ENCODE measurements at places on chromosomes 3 and 15. TPM values are rescaled to one million over a fixed set of nuclear protein-coding genes. Genes with fewer than 3 reads are reported as not detected.

DNA sequence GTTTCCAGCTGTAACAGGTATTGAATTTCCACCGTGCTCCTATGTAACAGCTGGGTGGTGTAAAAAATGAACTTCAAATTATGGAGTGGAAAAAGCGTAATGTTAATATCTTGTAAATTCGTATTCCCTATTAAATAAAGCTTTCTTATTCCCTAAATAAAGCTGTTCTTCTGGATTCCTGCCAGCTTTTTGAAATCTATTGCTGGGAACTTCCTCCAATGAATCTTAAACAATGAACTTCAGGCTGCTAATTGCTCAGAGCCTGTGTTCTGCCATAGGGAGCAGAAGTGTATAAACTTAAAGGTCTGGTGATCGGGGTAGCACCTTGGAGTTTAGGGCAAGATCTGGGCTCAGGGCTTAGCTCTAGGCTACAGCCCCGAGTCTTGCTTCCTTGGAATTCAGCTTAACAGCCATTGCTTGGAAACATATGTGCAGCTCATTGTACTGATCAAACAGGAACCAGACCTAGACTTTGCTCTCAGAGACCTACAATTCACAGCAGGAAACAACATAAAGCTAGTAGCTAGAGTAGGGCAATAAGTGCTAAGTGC, 1.4 kb downstream of the ARL14 start:
- DNase-seq = no peak
- H3K36me3 ChIP-seq = no peaks in the 10 kb centered on the region
- no peaks in the 10 kb centered on the region for H3K27me3 ChIP-seq

GRCh38 chr15:29690765-29691475, 131.3 kb downstream of the TJP1 start:
- H3K36me3 ChIP-seq = no peaks in the 10 kb centered on the region
- H3K27me3 ChIP-seq = no peaks in the 10 kb centered on the region
- no peak overlapping the region for H3K4me3 ChIP-seq
- no peaks in the 10 kb centered on the region for H3K4me1 ChIP-seq
- no peak overlapping the region for H3K27ac ChIP-seq

GRCh38 chr3:101643009-101643844, 33.7 kb downstream of the ZBTB11 start:
- no peak for DNase-seq
- H3K27ac ChIP-seq = no peak overlapping the region
- peaks cover 7% of the 10 kb centered on the region for H3K36me3 ChIP-seq
- no peak overlapping the region for H3K4me3 ChIP-seq

- H3K27ac ChIP-seq = no peak within 1 kb of the TSS
- H3K27me3 ChIP-seq = peaks cover 43% of the 10 kb centered on the region
- no peak within 1 kb of the TSS for H3K4me3 ChIP-seq
These were observed at the start of gene ZDHHC19 for GRCh38 chr3:196210673-196211556. Gene ZDHHC19, minus strand, starts transcription at chr3:196211400. Its CDS starts 85 bp downstream, at chr3:196211315.

ZNF80 gene
- not detected for total RNA-seq

GRCh38 chr15:52164631-52165265, 26.4 kb downstream of the GNB5 start:
- H3K27me3 ChIP-seq = no peaks in the 10 kb centered on the region
- no peak for DNase-seq
- H3K27ac ChIP-seq = no peak overlapping the region
- H3K4me1 ChIP-seq = no peaks in the 10 kb centered on the region

DNA sequence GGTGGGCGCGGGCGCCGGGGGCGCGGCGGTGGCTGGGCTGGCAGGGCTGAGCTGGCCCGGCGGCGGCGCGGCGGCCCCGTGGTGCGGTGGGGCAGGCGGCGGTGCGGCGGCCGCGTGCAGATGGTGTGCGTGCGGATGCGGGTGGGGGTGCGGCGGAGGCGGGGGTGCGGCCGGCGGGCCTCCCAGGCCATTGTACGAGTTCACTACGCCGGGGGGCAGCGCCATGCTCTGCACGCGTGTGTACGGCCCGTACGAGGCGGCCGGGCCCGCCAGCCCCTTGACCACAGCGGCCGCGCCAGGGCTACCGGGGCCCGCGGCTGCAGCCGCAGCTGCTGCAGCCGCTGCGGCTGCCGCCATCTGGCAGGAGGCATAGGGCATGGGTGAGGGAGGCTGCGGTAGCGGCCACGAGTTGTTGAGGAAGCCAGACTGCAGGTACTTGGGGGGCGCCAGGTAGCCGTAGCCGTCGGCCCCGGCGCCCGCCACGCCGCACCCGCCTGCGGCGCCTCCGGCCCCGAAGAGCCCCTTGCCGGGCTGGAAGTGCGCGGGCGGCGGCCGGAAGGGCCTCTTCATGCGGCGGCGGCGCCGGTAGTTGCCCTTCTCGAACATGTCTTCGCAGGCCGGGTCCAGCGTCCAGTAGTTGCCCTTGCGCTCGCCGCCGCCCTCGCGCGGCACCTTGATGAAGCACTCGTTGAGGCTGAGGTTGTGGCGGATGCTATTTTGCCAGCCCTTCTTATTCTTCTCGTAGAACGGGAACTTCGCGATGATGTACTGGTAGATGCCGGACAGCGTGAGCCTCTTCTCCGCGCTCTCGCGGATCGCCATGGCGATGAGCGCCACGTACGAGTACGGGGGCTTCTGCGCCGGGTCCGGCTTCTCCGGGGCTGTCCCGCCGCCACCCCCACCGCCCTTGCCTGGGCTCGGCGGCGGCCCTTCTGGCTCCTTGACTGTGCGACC, 951 bp downstream of the FOXL2 start:
- no peak for DNase-seq
- H3K27ac ChIP-seq = no peak overlapping the region
- H3K4me3 ChIP-seq = peak overlapping the region; percentile 22
- peaks cover 48% of the 10 kb centered on the region for H3K4me1 ChIP-seq
- H3K27me3 ChIP-seq = peaks cover 100% of the 10 kb centered on the region

DNA sequence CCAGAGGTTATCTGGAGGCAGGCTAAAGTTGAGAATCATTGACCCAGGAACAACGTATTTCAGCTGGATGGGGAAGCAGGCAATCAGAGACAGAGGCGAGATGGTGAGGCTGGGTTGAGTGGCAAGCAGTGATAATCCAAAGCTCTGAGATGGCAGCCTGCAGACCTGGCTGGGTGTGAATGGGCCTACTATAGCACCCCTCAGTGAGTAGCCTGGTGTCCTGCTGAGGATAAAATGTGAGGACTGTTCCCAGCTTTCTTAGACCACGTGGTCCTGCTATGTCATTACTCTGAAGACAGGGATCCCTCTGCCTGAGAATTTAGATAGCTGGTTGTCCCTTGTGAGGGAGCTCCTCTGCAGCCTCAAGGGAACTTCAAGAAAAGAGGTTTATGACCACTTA, 141.5 kb downstream of the ARPP21 start:
- DNase-seq = no peak
- H3K36me3 ChIP-seq = no peaks in the 10 kb centered on the region
- no peaks in the 10 kb centered on the region for H3K27me3 ChIP-seq
- H3K27ac ChIP-seq = no peak overlapping the region

DNA sequence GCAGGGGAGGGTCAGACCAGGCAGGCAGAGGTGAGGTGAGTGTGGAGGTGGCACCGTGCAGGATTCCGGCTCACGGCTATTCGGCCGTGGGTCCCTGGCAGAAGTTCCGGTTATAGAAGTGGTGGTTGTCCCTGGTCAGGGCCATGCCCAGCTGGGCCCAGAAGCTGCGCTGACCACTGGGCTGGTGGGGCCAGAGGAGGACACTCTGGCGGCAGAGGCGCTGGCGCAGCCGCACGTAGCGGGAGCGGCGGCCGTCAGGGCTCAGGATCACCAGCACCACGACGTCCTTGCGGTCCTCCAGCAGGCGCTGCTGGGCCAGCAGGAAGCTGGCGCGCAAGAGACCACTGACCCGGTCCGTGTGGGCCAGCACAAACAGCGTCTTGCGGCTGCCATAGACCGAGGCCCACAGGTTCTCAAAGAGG, 4.3 kb downstream of the TLR9 start:
- H3K27ac ChIP-seq = no peak overlapping the region
- peaks cover 23% of the 10 kb centered on the region for H3K36me3 ChIP-seq
- H3K4me1 ChIP-seq = peaks cover 70% of the 10 kb centered on the region
- H3K4me3 ChIP-seq = no peak overlapping the region
- no peak for DNase-seq

DNA sequence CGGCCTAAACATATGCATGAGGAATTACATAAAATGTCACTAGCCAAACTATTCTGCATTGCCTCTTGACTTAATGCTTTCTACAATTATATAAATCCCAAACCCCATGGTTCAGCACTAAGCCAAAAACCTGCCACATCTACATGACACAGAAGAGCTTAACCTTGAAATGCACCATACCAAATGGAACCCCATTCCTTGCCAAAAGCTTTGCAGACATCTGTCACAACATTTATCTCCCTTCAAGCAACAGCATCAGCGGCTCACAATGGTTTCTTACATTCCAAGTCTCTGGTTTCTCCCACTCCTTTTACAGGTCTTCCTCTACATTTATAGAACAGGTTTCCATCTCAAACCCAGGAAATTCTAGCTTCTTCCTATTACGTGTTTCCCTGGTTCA, 58.4 kb upstream of the GYG1 start:
- no peaks in the 10 kb centered on the region for H3K4me1 ChIP-seq
- no peak overlapping the region for H3K4me3 ChIP-seq
- H3K27me3 ChIP-seq = no peaks in the 10 kb centered on the region
- no peak overlapping the region for H3K27ac ChIP-seq
- no peak for DNase-seq

IDH3A gene
- 60.3 TPM for total RNA-seq

TRPC1 gene
- total RNA-seq = 5.6 TPM

TMEM45A gene
- 23.5 TPM for total RNA-seq

- H3K36me3 ChIP-seq = no peaks in the 10 kb centered on the region
- no peaks in the 10 kb centered on the region for H3K27me3 ChIP-seq
- H3K4me3 ChIP-seq = no peak overlapping the region
- H3K4me1 ChIP-seq = peaks cover 5% of the 10 kb centered on the region
- H3K27ac ChIP-seq = no peak overlapping the region
These were observed 273.3 kb upstream of the ICE2 start for GRCh38 chr15:60751985-60752952.

- H3K4me1 ChIP-seq = no peaks in the 10 kb centered on the region
- no peak overlapping the region for H3K4me3 ChIP-seq
- H3K27ac ChIP-seq = no peak overlapping the region
- H3K27me3 ChIP-seq = no peaks in the 10 kb centered on the region
These were observed 17.7 kb upstream of the PTPN9 start for GRCh38 chr15:75596703-75597345.

GOLGA6B gene
- not detected for total RNA-seq

DNA sequence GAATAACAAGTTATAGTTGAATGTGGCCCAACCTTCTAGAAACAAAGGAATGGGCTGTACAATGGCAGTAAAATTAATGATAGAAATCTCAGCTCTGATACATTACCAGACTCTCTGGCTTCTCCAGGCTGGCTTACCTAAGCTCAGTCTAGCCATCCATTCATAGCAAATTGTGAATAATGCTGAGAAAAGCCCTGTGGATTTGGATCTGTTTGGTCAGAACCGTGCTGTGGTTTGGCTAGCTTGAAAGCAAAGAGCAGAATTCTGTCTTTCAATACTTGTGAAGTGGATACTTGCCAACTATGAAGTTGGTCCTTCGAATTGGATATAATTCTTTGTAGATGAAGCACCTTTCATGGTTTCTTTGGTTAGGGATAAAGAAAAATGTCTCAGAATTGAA, 199.1 kb downstream of the EPHA3 start:
- H3K27ac ChIP-seq = no peak overlapping the region
- H3K36me3 ChIP-seq = no peaks in the 10 kb centered on the region
- no peak overlapping the region for H3K4me3 ChIP-seq
- no peaks in the 10 kb centered on the region for H3K27me3 ChIP-seq
- DNase-seq = no peak

SPG21 gene
- total RNA-seq = 123 TPM

DNA sequence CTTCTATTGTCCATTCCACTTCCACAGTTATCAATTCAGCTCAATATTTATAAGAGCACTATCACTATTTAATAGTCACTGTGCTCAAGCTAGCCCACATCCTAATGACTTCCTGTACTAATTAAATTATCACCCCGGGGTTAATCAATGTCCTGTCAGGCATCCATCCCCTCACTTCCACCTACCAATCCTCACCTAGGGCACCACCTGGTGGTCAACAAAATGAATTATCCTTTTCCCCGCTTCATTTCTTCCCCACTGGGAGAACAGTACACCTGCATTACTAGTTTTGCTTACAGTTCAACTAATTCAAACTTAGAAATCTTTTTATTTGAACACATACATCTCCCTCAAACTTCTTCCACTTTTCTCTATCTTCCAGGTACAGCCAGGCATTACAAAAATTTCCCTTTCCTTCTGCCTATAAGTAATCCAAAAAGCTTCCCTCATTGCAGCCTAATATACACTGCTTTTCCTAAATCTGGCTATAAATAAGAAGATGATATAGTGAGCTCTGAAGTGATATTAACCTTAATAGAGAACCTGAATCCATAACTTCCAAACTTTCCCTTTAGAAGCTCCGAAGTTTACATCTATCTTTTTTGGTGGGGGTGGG, 68.5 kb downstream of the TMCC1 start:
- H3K36me3 ChIP-seq = no peaks in the 10 kb centered on the region
- H3K4me1 ChIP-seq = peaks cover 49% of the 10 kb centered on the region
- no peak for DNase-seq
- H3K4me3 ChIP-seq = no peak overlapping the region
- H3K27me3 ChIP-seq = no peaks in the 10 kb centered on the region

DNA sequence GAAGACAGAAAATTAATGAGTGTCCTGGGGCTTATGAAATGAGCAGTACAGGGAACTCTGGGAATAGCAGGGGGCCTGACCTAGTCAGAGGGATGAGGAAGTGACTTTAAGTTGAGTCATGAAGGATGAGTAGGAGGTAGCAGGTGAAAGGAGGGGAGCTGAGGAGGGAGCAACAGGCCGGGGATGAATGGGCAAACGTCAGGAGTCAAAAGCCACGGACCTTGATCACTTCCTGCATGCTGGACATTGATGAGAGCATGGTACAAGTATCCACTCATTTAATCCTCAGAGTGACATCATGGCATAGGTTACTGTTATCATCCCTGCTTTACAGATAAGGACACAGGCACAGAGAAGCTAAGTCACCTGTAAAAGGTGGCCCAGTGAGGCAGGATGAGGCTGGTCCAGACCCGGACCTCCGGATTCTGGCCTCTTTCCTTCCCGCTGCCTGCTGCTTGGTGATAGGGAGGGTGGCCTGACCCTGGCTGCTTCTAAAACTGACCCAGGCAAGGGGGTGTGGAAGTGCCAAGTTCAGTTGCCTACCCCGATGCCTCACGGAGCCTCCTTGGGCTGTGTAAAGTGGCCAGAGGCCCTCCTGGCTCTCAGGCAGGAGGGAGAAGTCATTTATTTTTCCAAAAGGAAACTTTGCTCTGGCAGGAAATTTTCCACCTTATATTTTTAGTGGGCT, 7.6 kb downstream of the CORO2B start:
- H3K4me3 ChIP-seq = no peak overlapping the region
- DNase-seq = no peak

CHRM5 gene
- not detected for total RNA-seq

ECE2 gene
- not detected for total RNA-seq

DNA sequence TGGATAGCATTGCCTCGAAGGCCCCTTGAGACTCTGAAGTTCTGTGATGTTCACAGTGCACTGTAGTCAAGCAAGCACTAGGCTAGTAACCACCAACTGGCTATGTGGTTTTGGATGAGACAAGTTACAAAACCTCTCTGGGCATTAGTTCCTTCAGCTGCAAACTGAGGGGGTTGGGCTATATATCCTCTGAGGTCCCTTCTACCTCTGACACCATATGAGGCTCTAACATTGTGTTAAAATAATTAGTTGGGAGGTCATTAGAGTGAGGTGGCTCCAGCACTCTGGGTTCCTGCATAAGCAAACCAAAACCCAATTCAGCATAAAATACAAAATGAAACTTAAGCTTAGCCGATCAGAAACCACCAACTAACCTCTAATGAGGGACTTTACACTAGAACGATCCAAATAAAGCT, 209.5 kb upstream of the LRRN1 start:
- H3K4me3 ChIP-seq = no peak overlapping the region
- H3K27ac ChIP-seq = no peak overlapping the region
- no peaks in the 10 kb centered on the region for H3K27me3 ChIP-seq
- no peaks in the 10 kb centered on the region for H3K4me1 ChIP-seq
- no peak for DNase-seq
- no peaks in the 10 kb centered on the region for H3K36me3 ChIP-seq

Measured in left lung (tissue), 14 donors.